NCI-H345 (cell line): ENCODE measurements at places on chromosomes 13 and 19.

DNA sequence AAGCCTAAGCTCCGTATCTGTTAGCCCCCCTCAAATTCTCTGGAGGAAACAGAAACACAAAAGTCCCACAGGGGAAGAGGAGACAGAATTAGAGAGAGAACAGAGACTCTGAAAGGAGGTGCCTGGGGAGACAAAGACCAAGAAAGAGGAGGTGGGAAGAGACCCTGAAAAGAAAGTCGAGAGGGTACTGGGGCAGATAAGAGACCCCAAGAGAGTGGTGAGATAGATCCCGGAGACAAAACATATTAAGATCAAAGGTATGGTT, 915 bp upstream of the GRWD1 start:
- DNase-seq: no peak

- no peak for DNase-seq
Observed at GRCh38 chr13:48125794-48126228, 30.9 kb upstream of the MED4 start.

- peak; percentile 57 for DNase-seq
Observed at GRCh38 chr19:49591731-49592485, 926 bp downstream of the PRR12 start.

- no peak for DNase-seq
Observed at GRCh38 chr19:1416014-1416841, 8.8 kb downstream of the DAZAP1 start.

GRCh38 chr13:30720172-30720869, 15.0 kb upstream of the ALOX5AP start:
- DNase-seq: no peak
